ENCODE measurements at places on chromosomes 2 and 18. TPM values are rescaled to one million over a fixed set of nuclear protein-coding genes. Genes with fewer than 3 reads are reported as not detected.

CTLA4 gene
- total RNA-seq, result 0.11 TPM

SPIRE1 gene
- total RNA-seq, result 12.5 TPM

DNA sequence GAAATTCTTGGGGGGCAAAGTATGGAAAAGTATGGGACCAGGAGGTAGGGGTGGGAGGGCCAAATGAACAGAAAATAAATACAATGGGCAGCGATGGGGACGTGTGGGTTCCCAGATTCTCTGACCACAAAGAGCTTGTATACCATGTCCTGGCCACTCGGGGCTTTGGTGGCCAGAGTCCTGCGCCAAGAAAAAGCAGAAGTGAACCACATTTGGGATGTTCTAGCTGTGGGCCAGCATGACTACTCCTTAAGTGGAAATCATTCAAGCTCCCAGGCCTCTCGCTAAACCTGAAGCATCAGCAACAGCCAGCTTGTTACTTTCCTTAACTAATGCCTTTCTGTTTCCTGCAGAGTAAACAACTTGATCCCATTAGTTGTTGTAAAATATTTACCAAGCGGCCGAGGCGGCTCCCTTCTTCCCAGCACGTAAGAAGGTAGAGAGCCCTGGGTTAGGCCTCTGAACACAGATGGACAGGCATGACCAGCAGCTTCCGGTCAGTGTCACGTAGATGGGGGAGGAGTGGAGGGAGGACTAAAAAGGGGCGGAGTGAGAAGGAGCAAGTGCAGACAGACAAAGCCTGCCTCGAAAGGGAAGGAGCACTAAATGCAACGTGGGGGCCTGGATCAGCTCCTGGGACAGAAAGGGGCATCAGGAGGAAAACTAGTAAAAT, 88.2 kb downstream of the GALNT14 start:
- no peak for DNase-seq
- H3K27ac ChIP-seq, result no peak overlapping the region
- no peaks in the 10 kb centered on the region for H3K27me3 ChIP-seq
- no peak overlapping the region for H3K4me3 ChIP-seq
- H3K4me1 ChIP-seq, result no peaks in the 10 kb centered on the region
- H3K36me3 ChIP-seq, result no peaks in the 10 kb centered on the region

SIX3 gene
- not detected for total RNA-seq

GRCh38 chr2:3000968-3001367, 376.6 kb downstream of the EIPR1 start:
- DNase-seq, result no peak
- H3K4me1 ChIP-seq, result no peaks in the 10 kb centered on the region
- no peaks in the 10 kb centered on the region for H3K36me3 ChIP-seq
- no peak overlapping the region for H3K4me3 ChIP-seq
- no peak overlapping the region for H3K27ac ChIP-seq

TMEM37 gene
- 0.49 TPM for total RNA-seq

SLC1A4 gene
- total RNA-seq, result 24.0 TPM

DNA sequence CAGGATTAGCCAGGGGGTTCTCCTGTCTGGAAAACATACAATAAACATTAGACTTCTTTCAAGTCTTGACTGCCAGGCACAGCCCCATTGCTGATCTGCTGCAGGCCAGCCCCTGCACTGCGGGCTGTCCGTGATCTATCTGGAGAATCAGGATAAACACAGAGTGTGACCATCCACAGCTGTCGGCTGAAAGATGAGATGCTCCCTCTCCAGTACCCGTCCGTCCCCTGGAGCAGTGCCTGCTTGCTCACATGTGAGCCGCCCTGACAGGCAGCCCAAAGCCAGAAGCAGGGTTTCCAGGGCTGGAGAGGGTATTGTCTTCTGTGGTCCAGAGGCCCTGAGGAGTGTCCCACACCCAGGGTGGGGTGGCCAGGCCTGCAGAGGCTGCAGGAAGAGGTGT, 46.1 kb upstream of the FOSL2 start:
- no peak for DNase-seq
- H3K36me3 ChIP-seq, result no peaks in the 10 kb centered on the region
- no peaks in the 10 kb centered on the region for H3K27me3 ChIP-seq
- no peak overlapping the region for H3K4me3 ChIP-seq

WNT10A gene
- total RNA-seq, result not detected

GRCh38 chr2:160200921-160201320, 849 bp upstream of the ITGB6 start:
- H3K4me1 ChIP-seq, result no peaks in the 10 kb centered on the region
- no peak for DNase-seq
- no peaks in the 10 kb centered on the region for H3K27me3 ChIP-seq
- no peak overlapping the region for H3K4me3 ChIP-seq

PSMA8 gene
- not detected for total RNA-seq

MYL1 gene
- total RNA-seq, result not detected

GRCh38 chr2:134436706-134437105, 182.8 kb downstream of the MGAT5 start:
- no peak for DNase-seq
- H3K27ac ChIP-seq, result no peak overlapping the region
- H3K4me3 ChIP-seq, result no peak overlapping the region
- H3K27me3 ChIP-seq, result no peaks in the 10 kb centered on the region

NAB1 gene
- total RNA-seq, result 17.2 TPM

- H3K36me3 ChIP-seq, result no peaks in the 10 kb centered on the region
- no peak for DNase-seq
- H3K27me3 ChIP-seq, result no peaks in the 10 kb centered on the region
- no peak overlapping the region for H3K27ac ChIP-seq
Observed at GRCh38 chr2:162166745-162167144, 14.7 kb upstream of the GCG start.

FSHR gene
- total RNA-seq, result not detected

- H3K36me3 ChIP-seq, result no peaks in the 10 kb centered on the region
- H3K27me3 ChIP-seq, result no peaks in the 10 kb centered on the region
- no peak overlapping the region for H3K4me3 ChIP-seq
- H3K4me1 ChIP-seq, result peaks cover 17% of the 10 kb centered on the region
Observed at GRCh38 chr2:208064220-208064961, 39.1 kb upstream of the PLEKHM3 start.

- no peak overlapping the region for H3K4me3 ChIP-seq
- H3K27ac ChIP-seq, result no peak overlapping the region
- H3K4me1 ChIP-seq, result no peaks in the 10 kb centered on the region
- no peak for DNase-seq
Observed at GRCh38 chr2:20169796-20170703, 54.9 kb downstream of the SDC1 start.

GRCh38 chr2:217671075-217671474, 331.7 kb downstream of the TNS1 start:
- H3K27me3 ChIP-seq, result no peaks in the 10 kb centered on the region
- no peak overlapping the region for H3K27ac ChIP-seq
- H3K4me3 ChIP-seq, result no peak overlapping the region
- DNase-seq, result no peak

GRCh38 chr2:105249181-105249580, 7.6 kb downstream of the GPR45 start:
- H3K27me3 ChIP-seq, result peaks cover 23% of the 10 kb centered on the region
- no peak overlapping the region for H3K27ac ChIP-seq
- no peak for DNase-seq
- H3K4me3 ChIP-seq, result no peak overlapping the region
- H3K36me3 ChIP-seq, result no peaks in the 10 kb centered on the region

GRCh38 chr2:429575-430254, 141.8 kb upstream of the ALKAL2 start:
- DNase-seq, result no peak
- H3K36me3 ChIP-seq, result no peaks in the 10 kb centered on the region
- H3K27ac ChIP-seq, result no peak overlapping the region
- no peaks in the 10 kb centered on the region for H3K27me3 ChIP-seq

- H3K4me1 ChIP-seq, result no peaks in the 10 kb centered on the region
- peaks cover 55% of the 10 kb centered on the region for H3K36me3 ChIP-seq
- no peak overlapping the region for H3K4me3 ChIP-seq
- H3K27ac ChIP-seq, result no peak overlapping the region
- no peak for DNase-seq
Observed at GRCh38 chr2:190910341-190911136, 29.9 kb downstream of the GLS start.

- H3K4me3 ChIP-seq, result no peak overlapping the region
- DNase-seq, result no peak
- no peaks in the 10 kb centered on the region for H3K4me1 ChIP-seq
Observed at GRCh38 chr2:239523954-239524330, 123.1 kb upstream of the HDAC4 start.

GRCh38 chr2:64934530-64934929, 54.7 kb upstream of the SLC1A4 start:
- peaks cover 19% of the 10 kb centered on the region for H3K27me3 ChIP-seq
- H3K4me1 ChIP-seq, result 0 out of 2 replicates have a peak, but pooled peaks cover 3% of the 10 kb centered on the region
- no peak overlapping the region for H3K4me3 ChIP-seq
- DNase-seq, result no peak

DNA sequence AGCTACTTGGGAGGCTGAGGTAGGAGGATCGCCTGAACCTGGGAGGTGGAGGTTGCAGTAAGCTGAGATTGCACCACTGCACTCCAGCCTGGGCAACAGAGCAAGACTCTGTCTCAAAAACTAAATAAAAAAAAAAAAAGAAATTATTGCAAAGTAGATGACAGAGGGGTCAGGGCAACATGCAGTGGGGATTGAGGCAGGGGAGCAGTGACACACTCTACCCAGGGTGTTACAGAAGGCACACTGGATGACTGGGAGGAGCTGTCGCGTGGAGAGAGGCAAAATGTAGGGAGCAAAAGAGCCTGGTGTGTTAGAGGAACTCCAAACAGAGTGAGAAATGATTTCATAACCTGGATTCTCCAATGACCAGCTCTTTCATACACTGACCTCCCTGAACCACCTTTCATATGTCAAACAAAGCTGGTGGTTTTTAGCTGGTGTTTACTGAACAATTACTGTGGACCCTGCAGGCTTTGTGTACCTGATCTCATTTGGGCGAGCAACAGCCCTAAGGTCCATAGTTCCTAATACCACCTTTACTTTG, 22.1 kb downstream of the FBXO41 start:
- peaks cover 14% of the 10 kb centered on the region for H3K4me1 ChIP-seq
- H3K36me3 ChIP-seq, result peaks cover 3% of the 10 kb centered on the region

MARCHF4 gene
- not detected for total RNA-seq

CNDP1 gene
- total RNA-seq, result not detected

DNA sequence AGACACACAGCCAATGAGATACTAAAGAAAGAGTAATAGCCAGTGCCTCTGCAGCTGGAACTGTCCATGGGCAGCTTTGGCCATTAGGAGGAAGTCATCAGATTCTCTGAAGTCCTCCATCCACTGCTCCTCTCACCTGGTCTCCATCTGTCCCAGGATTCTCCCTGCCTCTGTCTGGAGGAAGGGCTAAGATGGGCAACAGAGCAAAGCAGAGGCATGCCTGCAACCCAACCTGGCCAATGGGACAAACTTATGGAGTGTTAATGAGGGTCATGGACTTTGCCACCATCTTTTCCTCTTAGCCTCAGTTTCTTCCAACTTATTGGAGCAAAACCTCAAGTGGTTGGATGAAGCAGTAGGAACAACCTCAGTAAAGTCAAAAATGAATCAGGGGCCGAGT, 91.5 kb upstream of the SIX3 start:
- no peak overlapping the region for H3K4me3 ChIP-seq
- no peak for DNase-seq
- peaks cover under 1% of the 10 kb centered on the region for H3K27me3 ChIP-seq
- H3K36me3 ChIP-seq, result no peaks in the 10 kb centered on the region
- H3K27ac ChIP-seq, result no peak overlapping the region
- H3K4me1 ChIP-seq, result no peaks in the 10 kb centered on the region

GRCh38 chr2:10256515-10257031, 46.1 kb upstream of the HPCAL1 start:
- H3K4me1 ChIP-seq, result peaks cover 22% of the 10 kb centered on the region
- H3K27ac ChIP-seq, result no peak overlapping the region

SLC38A11 gene
- total RNA-seq, result not detected

DNA sequence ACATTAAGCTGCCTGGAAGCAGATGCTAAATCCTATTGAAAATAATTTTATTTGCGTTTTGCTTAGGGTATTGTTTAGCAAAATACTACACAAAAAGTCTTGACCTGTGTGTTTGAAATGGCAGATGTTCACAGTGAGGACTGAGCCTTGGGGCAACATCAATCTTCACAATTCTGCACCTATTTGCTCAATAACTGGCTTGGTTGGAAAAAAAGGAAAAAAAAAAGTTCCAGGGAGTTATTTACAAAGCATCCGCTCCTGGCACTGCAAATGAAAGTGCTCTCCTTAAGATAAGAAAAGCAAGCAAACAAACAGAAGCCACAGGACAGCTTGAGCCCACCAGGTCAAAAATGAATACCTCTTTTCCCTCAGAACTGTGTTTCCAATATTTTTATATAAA, 77.7 kb downstream of the MAP2 start:
- no peaks in the 10 kb centered on the region for H3K36me3 ChIP-seq
- no peak for DNase-seq
- H3K27ac ChIP-seq, result no peak overlapping the region

ACOXL gene
- 0.31 TPM for total RNA-seq

PAIP2B gene
- 0.29 TPM for total RNA-seq

GRCh38 chr2:228703152-228703551, 521.7 kb upstream of the SPHKAP start:
- no peaks in the 10 kb centered on the region for H3K27me3 ChIP-seq
- H3K4me3 ChIP-seq, result no peak overlapping the region
- DNase-seq, result no peak
- H3K27ac ChIP-seq, result no peak overlapping the region
- H3K36me3 ChIP-seq, result no peaks in the 10 kb centered on the region
- no peaks in the 10 kb centered on the region for H3K4me1 ChIP-seq

MYO3B gene
- total RNA-seq, result 3.5 TPM

C2orf69 gene
- 8.5 TPM for total RNA-seq

All from K562 (cell line).